Activated naive CD8-positive, alpha-beta T cell treated with anti-CD3 and anti-CD28 coated beads, Interleukin-2, amount 50 U/mL, for 24 hours (primary cell): ENCODE measurements at places on chromosomes 6 and 20.
A peak's percentile ranks its signal among the peaks of the same experiment; 100 is the strongest.

- H3K36me3 ChIP-seq: peaks cover 11% of the 10 kb centered on the region
- H3K4me1 ChIP-seq: peaks cover 50% of the 10 kb centered on the region
- no peak overlapping the region for H3K4me3 ChIP-seq
- DNase-seq: no peak
- H3K27ac ChIP-seq: peak overlapping the region; percentile 8
- H3K27me3 ChIP-seq: no peaks in the 10 kb centered on the region
Observed at GRCh38 chr6:137851669-137852068, 15.4 kb upstream of the TNFAIP3 start.

DNA sequence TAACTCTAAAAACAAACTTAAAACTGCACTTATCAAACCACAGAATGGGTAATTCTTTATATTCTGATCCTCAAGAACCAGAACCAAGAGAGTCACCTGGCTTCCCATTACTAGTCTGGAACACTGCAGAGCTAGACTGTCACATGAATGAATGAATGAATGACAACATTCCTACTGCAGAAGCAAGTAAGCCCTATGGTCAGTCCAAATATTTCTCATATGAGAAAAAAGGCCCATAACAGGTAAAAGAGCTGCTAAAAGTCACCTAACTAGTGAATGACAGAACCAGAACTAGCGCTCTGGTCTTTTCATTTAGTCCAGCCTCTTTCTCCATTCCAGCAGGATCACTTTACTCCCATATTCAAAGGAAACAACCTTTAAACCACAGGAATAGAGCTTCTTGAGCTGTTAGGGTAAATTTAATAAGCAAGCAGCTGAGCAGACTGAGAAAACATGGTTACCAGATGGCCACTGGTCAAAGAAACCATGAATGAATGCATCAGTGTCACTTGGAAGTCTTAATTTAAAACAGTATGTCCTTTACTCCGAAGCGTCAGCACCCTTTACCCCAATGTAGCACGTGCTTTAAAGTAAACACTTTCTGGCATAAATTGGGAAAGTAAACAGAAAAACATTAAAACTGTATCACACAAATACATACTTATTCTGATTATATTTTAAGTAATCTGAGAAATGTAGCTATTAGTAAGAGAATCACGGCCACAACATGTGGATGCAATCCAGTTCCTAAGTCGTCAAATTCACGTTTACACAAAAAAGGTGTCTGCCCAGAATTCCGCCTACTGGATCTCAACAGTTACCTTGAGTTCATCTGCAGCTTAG is 1.4 kb downstream of the PREP start:
- peaks cover 3% of the 10 kb centered on the region for H3K27me3 ChIP-seq
- H3K4me3 ChIP-seq: peak overlapping the region; percentile 95
- H3K4me1 ChIP-seq: peaks cover 64% of the 10 kb centered on the region
- DNase-seq: no peak

DNA sequence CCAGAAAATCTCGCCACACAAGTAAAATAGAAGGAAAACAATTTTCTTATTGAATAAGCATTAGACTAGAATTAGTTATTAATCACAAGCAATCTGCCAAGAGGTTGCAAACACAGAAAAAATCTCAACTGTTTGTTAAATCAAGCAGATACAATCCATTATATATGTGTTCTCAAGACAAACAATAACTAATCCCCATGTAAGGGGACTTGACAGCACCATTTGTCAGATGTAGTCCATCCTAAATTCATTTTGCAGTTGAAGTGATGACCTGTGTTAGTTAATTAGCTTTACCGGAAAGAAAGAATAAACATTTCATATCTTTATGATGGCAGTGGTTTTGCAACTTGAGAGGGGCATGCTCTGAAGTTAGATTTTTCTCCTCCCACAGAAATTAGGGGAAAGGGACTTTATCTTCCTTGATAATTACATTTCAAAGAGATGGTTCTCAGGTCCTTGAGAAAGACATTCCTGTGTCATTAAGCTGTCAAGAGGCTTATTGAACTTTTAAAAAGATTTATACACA is 1588.0 kb downstream of the GRIK2 start:
- H3K36me3 ChIP-seq: no peaks in the 10 kb centered on the region
- no peak for DNase-seq
- H3K4me1 ChIP-seq: no peaks in the 10 kb centered on the region
- no peaks in the 10 kb centered on the region for H3K27me3 ChIP-seq
- H3K4me3 ChIP-seq: no peak overlapping the region

DNA sequence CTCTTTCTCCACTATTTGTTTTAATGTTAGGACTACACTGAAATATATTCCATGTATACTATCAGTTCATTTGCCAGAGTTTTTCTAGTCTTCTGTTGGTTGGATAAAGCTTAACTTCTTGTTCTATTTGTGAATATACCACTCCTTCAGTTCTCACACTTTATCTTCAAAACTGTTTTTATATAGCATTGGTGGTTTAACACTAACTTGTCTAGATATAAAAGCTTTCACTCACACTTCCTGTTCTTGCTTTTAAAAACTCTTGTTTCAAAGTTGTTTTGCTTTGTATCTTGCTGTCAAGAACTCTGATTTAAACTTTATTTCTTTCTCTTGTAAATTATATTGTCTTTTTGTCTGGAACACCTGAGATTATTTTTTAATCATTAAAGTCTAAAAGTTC is 226.8 kb upstream of the TENT5A start:
- H3K27ac ChIP-seq: no peak overlapping the region
- no peaks in the 10 kb centered on the region for H3K36me3 ChIP-seq
- no peaks in the 10 kb centered on the region for H3K4me1 ChIP-seq

GRCh38 chr6:38193051-38193450 is 373.5 kb downstream of the ZFAND3 start:
- no peaks in the 10 kb centered on the region for H3K36me3 ChIP-seq
- H3K4me3 ChIP-seq: no peak overlapping the region
- no peak overlapping the region for H3K27ac ChIP-seq
- DNase-seq: no peak

GRCh38 chr6:168124921-168125320 is 45.9 kb upstream of the FRMD1 start:
- H3K27ac ChIP-seq: no peak overlapping the region
- H3K4me1 ChIP-seq: peaks cover 3% of the 10 kb centered on the region
- H3K36me3 ChIP-seq: no peaks in the 10 kb centered on the region
- no peak for DNase-seq
- no peak overlapping the region for H3K4me3 ChIP-seq

- DNase-seq: no peak
- H3K36me3 ChIP-seq: peaks cover 3% of the 10 kb centered on the region
- H3K27ac ChIP-seq: peak overlapping the region; percentile 65
- peaks cover 55% of the 10 kb centered on the region for H3K4me1 ChIP-seq
- peaks cover 89% of the 10 kb centered on the region for H3K27me3 ChIP-seq
Observed at GRCh38 chr20:38730167-38730988, 6.1 kb downstream of the SLC32A1 start.

DNA sequence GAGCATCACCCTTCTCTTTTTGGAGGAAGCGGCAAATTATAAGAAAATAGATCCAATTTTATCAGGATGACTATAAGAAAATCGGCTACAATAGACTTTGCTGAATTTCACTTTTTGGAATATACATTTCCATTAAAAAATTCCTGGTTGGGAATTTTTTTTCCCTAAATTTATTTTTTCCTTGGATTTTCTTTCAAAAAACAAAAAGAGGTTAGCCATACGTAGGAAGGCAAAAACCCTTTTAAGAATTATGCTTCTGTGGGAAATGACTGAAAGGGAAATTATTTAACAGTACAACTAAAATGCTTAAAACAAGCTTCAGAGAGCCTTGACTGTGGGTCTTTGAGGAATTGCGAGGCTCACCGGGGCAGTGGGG is 86.9 kb downstream of the SLC22A23 start:
- peaks cover 14% of the 10 kb centered on the region for H3K4me1 ChIP-seq
- no peak overlapping the region for H3K4me3 ChIP-seq
- no peaks in the 10 kb centered on the region for H3K36me3 ChIP-seq
